Retina (tissue), 1 donor: ENCODE measurements at places on chromosomes 6 and 20.

GRCh38 chr6:20870021-20870420 lies 335.8 kb downstream of the CDKAL1 start:
- no peak for DNase-seq

GRCh38 chr6:167270499-167271311 lies 20.4 kb upstream of the UNC93A start:
- no peak for DNase-seq

DNA sequence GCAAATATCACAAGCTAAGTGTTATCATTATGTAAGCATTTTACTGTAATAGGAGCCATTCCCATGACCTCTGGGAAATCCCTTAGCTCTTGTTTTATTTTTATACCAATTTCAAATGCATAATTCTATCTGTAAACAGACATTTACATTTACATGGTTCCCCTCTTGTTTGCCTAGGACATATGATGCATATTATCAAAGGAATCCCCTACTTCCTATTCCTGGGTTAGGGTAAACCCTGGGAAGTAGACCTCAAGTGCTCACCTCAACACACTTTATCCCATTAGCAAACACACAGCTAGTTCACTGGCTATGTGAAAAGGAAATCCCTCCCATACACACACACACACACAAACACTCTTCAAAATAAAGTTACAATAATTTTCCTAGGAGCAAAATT lies 27.1 kb downstream of the PDE10A start:
- no peak for DNase-seq

- no peak for DNase-seq
These were observed 362.9 kb downstream of the ZFAND3 start for GRCh38 chr6:38182426-38182825.

DNA sequence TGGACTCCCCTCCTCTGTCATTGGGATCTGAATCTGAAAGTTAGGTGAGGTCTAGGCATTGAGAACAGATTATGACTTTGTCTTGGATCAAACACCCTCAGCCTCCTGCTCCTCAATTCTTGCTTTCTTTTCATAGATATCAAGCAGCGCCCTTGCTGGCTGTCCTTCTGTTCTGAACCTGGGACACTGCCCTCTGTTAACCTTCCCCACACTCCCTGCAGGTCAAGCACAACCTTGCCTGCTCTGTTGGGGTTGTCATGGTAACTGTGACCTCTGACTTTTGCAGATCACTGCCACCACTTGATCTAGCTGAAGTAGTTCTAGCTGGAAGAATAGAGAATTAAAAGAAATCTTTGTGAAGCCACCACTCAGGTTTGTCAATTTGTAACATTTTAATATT lies 16.4 kb upstream of the MICA start:
- no peak for DNase-seq

GRCh38 chr6:134170844-134171243 lies 118.4 kb upstream of the SLC2A12 start:
- DNase-seq = no peak

DNA sequence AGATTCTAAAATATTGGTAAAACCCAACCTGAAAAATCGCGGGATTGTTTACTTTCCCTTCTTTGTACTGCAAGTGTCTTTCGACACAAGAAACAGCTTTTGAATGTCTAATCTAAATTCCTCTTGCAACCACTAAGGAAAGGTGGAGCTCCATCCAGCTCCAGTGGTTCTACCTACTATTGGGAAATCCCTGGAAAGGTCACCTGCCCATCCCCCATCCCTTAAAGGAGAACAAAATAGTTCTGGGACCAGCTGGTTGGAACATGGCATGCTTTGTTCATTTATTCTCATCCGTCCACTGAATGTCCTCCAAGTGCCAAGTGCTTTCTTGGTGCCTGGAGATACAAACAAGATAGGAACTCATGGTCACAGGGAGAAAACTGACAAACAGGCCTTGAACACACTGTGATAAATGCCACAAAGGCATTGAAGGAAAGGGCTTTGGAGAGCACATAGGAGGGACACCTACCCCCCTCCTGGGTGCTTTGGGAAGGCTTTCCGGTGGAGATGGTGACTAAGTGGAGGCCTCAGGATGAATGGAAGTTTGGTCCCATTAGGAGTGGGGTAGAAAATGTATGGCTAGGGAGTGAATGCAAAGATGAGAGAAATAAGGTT lies 2.3 kb upstream of the CITED2 start:
- peak; percentile 30 for DNase-seq

GRCh38 chr6:6701864-6702263 lies 113.3 kb downstream of the LY86 start:
- DNase-seq = no peak

- no peak for DNase-seq
These were observed 4.0 kb upstream of the UBD start for GRCh38 chr6:29563435-29563965.

DNA sequence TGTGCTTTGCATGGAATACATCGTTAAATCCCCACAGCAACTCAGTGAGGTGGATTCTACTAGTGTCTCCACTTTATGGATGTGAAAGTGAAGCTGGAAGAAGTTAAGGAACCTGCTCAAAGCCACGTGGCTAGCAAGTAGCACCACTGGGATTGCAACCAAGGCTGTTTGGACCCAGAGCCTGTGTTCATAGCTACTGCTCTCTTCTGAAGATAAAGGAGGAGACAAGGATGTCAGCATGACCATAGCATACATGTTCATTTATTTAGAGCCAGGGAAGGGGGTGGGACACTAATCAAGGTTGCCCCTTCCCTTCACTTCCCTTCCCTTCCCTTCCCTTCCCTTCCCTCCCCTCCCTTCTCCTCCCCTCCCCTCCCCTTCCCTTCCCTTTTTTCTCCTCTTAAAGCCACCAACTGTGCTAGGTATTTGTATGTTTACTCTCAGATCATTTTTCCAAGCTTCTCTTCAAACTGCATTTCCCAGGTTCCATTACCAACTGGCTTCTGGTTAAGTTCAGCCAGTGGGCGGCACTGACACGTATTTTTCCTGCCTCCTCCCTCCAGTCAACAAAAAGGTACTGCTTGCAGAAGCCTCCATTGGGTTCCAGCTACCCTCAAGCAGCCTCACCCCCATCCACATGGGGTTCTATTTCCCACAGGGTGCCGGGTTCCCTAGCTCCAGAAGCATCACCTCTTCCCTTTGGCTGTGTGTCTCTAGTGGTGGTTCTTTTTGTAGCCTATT lies 134.9 kb downstream of the BCAS1 start:
- no peak for DNase-seq

- DNase-seq = no peak
These were observed 17.4 kb upstream of the CSE1L start for GRCh38 chr20:49028684-49029083.

DNA sequence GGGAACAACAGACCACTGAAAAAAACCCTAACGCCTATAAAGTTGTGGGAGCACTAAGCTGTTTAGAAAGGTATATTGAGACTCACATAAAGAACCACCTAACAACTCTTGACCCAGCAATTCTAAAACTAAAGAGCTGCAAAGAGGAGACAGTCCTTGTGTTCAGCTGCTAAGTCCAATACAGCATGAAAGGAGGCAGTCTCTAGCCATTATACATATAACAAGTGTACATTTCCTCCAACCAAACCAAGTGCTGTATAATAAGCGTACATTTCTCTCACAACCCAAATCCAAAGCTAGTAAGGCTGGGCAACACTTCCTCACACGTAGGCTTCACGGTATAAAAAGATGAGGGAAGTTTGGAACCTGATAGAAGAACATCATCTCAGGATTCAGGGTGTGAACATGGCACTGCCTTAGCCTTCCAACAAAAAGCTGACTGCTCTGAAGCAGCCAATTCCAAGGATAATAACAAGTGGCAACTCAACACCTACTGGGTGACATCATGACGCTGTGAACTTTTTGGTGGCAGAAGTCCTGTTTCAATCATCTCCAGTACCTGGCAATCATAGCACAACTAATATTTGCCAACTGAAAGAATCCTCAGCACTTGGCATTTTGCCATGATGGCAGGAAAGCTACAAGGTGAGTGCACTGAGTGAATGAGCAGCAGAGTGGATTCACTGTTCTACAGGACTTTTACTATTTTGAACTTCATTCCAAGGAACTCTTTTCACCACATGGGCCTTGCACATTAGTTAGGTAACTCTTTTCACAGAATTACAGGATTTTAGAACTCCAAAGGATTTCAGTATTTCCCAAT lies 16.6 kb downstream of the TBC1D20 start:
- no peak for DNase-seq

DNA sequence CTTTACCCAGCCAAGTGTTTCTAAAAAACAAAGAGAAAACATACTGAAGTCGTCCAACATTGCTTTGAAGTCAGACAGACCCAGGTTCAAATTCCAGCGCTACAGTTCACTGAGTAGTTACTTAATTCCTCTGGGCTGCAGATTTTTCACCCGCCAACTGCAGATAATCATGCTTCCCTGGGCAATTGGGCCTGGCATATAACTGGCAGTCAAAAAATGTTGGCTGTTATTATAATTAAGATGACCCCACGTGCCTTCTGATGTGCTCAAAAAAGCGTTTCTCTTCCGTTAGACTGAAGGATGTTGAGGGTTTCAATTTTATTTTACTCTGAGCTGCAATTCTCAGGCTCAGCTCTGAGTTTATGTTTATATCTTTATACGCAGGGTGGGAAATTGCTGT lies 156.1 kb upstream of the CITED2 start:
- no peak for DNase-seq

DNA sequence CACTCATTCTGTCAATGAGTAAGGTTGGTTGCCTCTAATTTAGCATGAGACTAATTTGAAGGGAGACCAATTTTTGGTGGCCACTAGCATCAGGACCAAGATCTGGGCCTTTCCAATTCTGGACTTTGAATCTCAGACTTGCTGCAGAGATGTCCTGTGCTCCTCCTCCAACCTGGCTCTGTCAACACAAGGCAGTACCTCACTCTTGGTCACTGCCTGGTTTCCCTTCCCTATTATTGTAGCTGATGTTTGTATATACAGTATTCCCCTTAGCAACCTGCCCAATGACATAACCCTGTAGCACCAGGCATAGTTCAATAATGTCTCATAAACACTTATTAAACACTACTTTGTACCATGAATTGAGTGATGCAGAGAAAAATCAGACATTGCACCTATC lies 50.4 kb downstream of the UNC5CL start:
- no peak for DNase-seq

DNA sequence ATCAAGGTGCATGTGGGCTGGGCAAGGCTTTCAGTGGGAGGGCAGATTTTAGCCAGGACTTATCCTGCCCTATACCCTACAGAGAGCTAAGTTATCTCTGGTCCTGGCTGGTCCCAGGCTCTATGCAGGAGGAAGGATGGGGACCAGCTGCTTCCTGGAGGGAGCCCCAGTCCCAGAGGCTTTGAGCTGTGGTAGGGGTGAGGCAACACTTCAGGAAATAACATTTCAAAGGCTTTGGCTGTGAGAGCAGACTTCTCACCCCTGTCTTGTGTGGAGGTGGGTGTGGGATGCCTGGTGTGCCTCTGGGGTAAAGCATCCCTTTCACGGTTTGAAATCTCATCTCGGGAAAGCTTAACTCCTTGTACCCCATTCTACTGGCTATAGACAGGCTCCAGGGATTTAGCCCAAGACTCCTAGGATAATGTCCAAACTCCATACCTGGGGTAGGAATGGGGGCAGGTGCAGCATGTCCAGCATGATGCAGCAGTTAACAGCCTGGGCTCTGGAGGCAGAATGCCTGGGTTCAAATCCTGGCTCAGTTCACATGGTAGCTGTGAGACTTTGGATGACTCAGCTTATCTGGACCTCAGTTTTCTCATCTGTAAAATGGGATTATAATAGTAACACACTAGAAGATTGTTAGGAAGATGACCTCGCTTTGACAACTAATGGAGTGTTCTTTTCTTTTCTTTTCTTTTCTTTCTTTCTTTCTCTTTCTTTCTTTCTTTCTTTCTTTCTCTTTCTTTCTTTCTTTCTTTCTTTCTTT lies 27.5 kb upstream of the SIRPA start:
- DNase-seq = no peak

DNA sequence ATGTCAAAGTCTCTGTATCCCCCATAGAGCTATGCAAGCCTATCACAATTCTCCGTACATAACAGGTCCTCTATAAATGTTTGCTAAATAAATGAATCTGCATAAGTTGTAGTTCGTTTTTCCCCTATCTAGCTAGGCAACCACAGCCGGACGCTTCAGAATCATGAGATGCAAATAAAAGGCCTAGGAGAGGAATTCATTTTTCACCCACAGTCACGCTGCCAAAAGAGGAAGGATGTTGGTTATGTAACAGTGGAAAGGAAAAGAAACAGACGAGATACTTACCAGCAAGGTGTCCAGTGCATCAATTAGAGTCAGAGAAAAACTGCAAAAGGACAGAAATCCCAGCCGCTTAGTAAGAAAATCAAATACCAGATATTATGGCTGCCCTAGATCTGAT lies 2.4 kb downstream of the EDEM2 start:
- no peak for DNase-seq

- no peak for DNase-seq
These were observed 20.7 kb downstream of the B4GALT5 start for GRCh38 chr20:49692941-49693340.

DNA sequence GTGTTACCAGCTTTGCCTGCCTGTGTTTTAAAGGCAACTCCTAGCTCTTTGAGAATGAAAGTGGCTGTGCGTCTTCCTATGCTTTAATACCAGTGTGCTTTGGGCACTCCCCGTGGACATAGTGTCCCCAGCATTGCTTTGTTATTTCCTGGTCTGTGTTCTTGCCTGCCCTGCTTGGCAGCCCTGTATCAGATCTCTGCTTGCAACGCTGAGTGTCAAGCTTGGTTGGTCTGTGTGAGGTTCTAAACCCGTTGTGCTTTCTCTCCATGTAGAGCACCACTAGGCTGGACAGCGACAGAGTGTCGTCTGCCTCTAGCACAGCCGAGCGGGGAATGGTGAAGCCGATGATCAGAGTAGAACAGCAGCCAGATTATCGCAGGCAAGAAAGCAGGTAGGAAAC lies 80.2 kb downstream of the AFDN start:
- DNase-seq = peak; percentile 25

GRCh38 chr6:14912226-14912625 lies 333.6 kb upstream of the JARID2 start:
- DNase-seq = no peak

DNA sequence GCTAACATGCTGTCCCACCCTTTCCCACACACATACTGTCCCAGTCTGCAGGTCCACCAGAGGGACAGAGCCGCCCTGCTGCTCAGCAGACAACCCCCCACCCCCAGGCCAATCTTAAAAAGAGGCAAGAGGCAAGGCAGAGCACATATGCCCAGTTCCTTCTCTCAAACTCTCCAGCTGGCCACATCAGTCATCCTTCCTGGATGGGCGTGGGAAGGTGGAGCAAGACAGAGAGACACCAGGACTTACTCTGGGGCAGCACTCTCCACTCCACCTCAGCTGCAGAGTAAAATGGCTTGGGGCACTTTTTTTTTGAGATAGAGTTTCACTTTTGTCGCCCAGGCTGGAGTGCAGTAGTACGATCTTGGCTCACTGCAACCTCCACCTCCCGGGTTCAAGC lies 10.8 kb downstream of the MOCS3 start:
- DNase-seq = no peak
